ENCODE measurements at places on chromosomes 12 and 14. TPM values are rescaled to one million over a fixed set of nuclear protein-coding genes. Genes with fewer than 3 reads are reported as not detected.

The SPIC gene
- total RNA-seq: not detected

The SYCP3 gene
- not detected for total RNA-seq

The CKAP4 gene
- total RNA-seq: 36.0 TPM

The HOXC13 gene
- not detected for total RNA-seq

The FAM90A1 gene
- total RNA-seq: 0.52 TPM
